ENCODE measurements at places on chromosomes 7 and 10.
A peak's percentile ranks its signal among the peaks of the same experiment; 100 is the strongest.

GRCh38 chr7:42527004-42527403, 290.0 kb upstream of the GLI3 start:
- H3K36me3 ChIP-seq = no peaks in the 10 kb centered on the region
- no peak for DNase-seq
- H3K4me3 ChIP-seq = no peak overlapping the region

GRCh38 chr10:9015447-9015846, 961.0 kb downstream of the GATA3 start:
- H3K27me3 ChIP-seq = no peaks in the 10 kb centered on the region
- H3K4me1 ChIP-seq = peaks cover 65% of the 10 kb centered on the region
- peak overlapping the region; percentile 93 for H3K27ac ChIP-seq

DNA sequence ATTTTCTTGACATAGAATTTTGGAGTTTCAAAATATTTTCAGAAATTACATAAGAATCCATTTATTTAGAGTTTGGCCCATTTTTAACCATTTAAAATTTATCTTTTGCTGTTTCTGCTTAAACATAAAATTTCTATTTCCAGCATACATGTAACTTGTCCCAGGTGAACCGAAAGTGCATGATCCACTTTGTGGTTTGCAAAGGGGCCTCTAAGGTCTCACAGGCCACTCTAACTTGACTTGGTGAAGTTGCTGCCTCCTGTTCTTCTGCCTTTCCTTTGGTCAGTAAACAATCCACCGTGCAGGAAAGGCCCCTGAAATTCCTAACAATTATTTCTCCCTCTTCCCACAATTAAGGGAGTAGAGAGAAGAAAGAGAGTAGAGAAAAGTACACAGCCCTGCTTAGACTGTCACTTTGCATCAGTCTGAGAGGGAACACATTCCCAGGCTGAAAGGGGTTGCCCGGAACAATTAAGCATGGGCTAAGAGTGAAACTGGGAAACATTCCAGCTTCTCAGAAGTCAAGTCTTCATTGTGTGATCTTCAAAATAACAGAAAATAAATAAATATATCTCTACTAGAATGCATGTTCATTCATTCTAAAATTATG, 79.5 kb upstream of the SEMA3A start:
- no peak for DNase-seq
- no peak overlapping the region for H3K27ac ChIP-seq
- no peak overlapping the region for H3K4me3 ChIP-seq
- H3K27me3 ChIP-seq = no peaks in the 10 kb centered on the region

- no peaks in the 10 kb centered on the region for H3K36me3 ChIP-seq
- H3K4me1 ChIP-seq = no peaks in the 10 kb centered on the region
- H3K27ac ChIP-seq = no peak overlapping the region
- no peaks in the 10 kb centered on the region for H3K27me3 ChIP-seq
- H3K4me3 ChIP-seq = no peak overlapping the region
These were observed 65.6 kb downstream of the TWIST1 start for GRCh38 chr7:19051767-19052375.

DNA sequence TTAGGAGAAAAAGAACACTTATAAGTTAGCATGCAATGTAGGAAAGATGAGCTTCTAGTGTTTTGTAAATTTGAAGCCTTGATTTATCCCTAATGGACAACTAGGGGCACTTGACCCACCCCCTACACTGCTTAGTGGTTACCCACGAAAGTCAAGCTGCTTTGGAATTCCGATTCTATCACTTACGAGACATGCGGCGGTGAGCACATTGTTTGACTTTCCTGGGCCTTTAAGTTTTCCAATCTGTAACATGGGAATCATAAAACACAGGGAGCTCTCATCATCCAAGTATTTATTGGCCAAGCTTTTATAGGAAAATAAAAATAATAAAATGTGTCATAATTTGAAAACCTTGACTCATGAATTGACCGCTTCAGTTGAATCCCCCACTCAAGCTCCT, 78.7 kb upstream of the PDK4 start:
- peaks cover 2% of the 10 kb centered on the region for H3K27me3 ChIP-seq
- no peaks in the 10 kb centered on the region for H3K4me1 ChIP-seq
- H3K36me3 ChIP-seq = no peaks in the 10 kb centered on the region
- H3K4me3 ChIP-seq = no peak overlapping the region
- no peak overlapping the region for H3K27ac ChIP-seq

DNA sequence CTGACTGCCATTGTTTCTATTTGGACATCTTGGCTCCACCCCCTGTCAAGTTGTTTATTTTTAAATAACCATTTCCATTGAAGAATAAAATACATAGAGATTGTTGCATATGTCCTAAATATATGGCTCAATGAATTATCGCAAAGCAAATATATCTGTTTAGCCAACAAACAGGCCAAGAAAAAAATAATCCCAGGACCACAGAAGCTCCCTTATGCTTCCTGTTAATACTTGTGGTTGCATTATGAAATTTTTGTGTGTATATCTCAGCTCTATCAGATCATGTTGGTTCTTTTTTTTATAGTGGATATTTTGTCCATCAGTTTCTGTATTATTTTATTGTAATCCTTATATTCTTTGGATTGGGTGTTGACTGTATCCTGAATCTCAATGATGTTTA, 53.4 kb upstream of the CYP2C8 start:
- H3K27ac ChIP-seq = no peak overlapping the region
- H3K27me3 ChIP-seq = no peaks in the 10 kb centered on the region
- H3K4me3 ChIP-seq = no peak overlapping the region
- H3K36me3 ChIP-seq = no peaks in the 10 kb centered on the region

DNA sequence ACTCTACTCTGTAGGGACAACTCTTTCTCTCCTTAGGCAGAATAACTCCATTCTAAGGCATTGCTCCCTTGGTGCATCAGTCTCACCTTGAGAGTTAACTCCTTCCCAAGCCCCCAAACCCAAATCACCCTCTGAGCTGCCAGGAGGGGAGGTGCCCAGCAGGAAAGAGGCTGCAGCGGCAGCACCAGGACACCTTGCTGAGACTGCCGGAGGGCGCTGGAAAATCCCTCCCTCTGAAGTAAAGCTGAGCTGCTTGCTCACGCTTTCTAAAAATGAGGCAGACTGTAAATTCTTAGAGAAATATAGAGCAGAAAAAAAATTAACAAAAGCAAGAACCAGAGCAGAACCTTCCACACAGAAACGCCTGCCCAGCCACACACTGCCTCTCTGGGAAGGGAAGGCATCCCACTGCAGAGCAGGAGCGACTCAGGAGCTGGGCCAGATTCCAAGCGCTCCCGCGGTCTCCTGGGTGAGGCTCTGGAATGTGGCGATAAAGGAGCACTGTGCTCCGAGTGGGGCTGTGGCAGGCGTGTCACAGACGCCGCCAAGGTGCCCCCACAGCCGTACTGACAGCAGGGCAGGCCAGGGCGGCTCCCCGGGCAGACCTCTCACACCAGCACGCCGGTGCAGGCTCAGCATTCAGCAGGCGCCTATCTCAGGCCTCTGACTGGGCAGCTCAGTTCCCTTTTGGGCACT, 202.1 kb downstream of the TNS3 start:
- no peak overlapping the region for H3K4me3 ChIP-seq
- H3K27ac ChIP-seq = no peak overlapping the region
- no peak for DNase-seq
- H3K4me1 ChIP-seq = no peaks in the 10 kb centered on the region
- H3K36me3 ChIP-seq = no peaks in the 10 kb centered on the region

DNA sequence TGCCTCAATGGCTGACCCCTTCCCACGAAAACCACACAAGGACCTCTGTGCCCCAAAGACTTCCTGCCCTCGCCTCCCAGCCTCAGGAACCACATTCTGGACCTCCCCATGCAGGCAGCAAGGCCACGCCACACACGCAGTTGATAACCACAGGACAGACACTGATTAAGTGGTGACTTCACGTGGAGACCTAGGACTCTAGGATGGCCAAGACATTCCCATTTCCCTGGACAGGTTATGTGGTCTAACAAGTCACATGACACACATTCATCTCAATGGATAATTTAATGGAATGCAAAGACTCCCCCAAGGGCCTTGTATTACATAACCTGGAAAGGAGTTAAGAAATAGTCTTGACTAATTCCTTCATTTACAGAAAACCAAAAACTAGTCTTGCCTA, 110.2 kb downstream of the LARP4B start:
- H3K27ac ChIP-seq = no peak overlapping the region
- no peaks in the 10 kb centered on the region for H3K27me3 ChIP-seq
- H3K4me1 ChIP-seq = peaks cover 21% of the 10 kb centered on the region
- DNase-seq = no peak
- peaks cover 82% of the 10 kb centered on the region for H3K36me3 ChIP-seq

DNA sequence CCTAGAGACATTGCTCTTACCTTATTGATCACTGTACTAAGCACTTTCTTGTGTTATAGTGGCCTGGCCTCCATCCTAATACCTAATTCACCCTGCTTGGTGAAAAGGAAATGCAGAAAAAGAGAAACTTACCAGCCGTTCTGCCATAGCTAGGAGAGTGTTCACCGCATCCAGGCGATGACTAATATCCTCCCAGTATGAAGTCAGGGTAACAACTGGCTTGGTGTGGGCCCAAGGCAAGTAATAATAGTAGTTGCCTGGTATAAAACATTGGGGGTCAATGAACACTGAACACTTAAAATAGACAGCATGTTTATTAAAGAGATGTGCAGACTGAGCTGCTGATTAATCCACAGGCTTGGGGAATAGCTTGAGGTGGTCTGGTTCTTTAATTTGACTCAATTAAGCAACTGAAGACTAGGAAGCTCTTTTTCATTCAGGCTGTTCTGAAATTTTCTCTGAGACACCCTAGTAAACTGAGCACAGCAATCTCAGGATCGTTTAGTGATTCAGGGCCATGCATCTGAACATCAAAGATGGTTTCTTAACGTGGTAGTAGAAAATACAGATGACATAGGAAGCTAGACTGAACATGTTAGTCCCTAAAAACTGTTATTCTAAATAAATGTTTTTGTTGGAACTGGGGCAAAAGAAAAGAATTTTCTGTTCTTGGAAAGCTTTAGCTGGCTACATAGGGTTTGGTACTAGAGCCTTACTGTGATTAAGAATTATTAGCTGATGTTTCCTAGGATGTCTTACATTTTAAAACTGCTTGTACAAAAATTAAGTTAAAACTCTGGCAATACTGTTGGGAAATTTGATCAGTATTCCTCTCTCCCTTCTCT, 102.2 kb downstream of the MYOF start:
- peak overlapping the region; percentile 50 for H3K4me3 ChIP-seq
- H3K36me3 ChIP-seq = peaks cover 23% of the 10 kb centered on the region
- no peaks in the 10 kb centered on the region for H3K27me3 ChIP-seq
- peak; percentile 36 for DNase-seq

DNA sequence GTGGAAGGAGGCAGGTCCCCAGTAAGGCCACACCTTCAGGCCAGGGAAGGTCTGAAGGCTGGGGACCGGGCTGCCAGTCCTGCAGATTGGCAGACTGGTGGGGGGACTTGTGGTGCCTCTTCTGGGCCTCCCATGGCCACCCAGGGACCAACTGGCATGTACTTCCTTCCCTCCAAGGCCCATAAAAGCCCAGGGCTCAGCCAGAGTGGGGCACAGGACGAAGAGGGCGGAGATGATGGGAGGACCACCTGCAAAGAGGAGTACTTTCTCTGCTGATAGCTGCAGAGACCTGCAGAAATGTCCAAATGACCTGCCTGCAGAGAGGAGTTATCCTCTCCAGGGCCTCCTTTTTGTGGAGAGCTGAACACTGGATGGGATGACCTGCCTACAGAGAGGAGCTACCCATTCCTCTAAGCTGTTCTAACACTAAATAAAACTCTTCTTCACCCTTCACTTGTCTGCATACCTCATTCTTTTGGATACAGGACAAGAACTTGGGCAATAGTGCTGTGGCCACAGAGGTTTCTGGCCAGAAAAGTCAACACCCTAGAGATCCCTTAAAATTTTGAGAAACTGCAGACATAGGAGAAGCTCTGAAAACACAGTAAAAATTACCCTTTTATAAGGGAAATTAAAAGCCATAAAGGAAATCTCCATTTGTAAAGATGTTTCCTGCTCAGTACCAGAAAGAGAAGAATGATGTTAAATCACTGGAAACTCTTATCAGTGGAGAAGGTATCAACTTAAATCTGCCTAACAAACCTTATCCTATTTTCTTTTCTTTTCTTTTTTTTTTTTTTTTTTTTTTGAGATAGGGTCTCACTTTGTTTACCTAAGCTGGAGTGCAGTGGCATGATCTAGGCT, 20.7 kb upstream of the PRF1 start:
- no peak overlapping the region for H3K4me3 ChIP-seq
- H3K27ac ChIP-seq = no peak overlapping the region
- no peak for DNase-seq
- H3K27me3 ChIP-seq = peaks cover 12% of the 10 kb centered on the region
- peaks cover 4% of the 10 kb centered on the region for H3K36me3 ChIP-seq

DNA sequence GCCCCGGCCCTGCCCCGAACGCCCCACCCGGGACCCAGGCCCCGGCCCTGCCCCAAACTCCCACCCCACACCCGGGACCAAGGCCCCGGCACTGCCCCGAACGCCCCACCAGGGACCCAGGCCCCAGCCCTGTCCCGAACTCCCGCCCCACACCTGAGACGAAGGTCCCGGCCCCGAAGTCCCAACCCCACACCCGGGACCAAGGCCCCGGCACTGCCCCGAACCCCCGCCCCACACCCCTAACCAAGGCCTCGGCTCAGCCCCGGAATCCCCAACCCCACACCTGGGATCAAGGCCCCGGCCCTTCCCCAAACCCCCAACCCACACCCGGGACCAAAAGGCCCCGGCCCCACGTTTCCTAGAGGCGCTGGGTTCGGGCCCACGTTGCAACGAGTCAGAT, 1.1 kb upstream of the LARP4B start:
- H3K36me3 ChIP-seq = peaks cover 12% of the 10 kb centered on the region
- H3K4me1 ChIP-seq = peaks cover 27% of the 10 kb centered on the region
- no peak for DNase-seq
- H3K4me3 ChIP-seq = peak overlapping the region; percentile 77
- H3K27me3 ChIP-seq = no peaks in the 10 kb centered on the region
- H3K27ac ChIP-seq = peak overlapping the region; percentile 79

DNA sequence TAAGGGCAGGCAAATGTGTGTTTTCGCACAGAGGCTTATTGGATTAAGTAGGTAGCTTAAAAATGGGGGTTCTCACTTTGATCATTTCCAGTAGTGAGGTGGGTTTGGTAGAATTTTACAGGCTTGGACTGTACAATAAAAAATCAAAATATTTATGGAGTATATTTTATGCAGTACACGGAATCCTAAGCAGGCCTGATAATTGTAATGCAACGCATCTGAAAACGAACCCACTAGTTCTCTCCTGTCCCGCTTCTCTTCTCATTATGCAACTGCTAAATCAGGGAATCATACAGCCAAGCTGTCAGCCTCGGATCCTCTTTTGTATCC, 377 bp upstream of the POLR1F start:
- H3K4me3 ChIP-seq = peak overlapping the region; percentile 93
- peaks cover 8% of the 10 kb centered on the region for H3K27me3 ChIP-seq
- DNase-seq = no peak
- peaks cover 7% of the 10 kb centered on the region for H3K36me3 ChIP-seq
- H3K27ac ChIP-seq = peak overlapping the region; percentile 88
- H3K4me1 ChIP-seq = peaks cover 40% of the 10 kb centered on the region

- no peaks in the 10 kb centered on the region for H3K4me1 ChIP-seq
- no peak overlapping the region for H3K4me3 ChIP-seq
- no peaks in the 10 kb centered on the region for H3K36me3 ChIP-seq
- no peak overlapping the region for H3K27ac ChIP-seq
These were observed 291.1 kb downstream of the ZNF248 start for GRCh38 chr10:37566332-37566731.

DNA sequence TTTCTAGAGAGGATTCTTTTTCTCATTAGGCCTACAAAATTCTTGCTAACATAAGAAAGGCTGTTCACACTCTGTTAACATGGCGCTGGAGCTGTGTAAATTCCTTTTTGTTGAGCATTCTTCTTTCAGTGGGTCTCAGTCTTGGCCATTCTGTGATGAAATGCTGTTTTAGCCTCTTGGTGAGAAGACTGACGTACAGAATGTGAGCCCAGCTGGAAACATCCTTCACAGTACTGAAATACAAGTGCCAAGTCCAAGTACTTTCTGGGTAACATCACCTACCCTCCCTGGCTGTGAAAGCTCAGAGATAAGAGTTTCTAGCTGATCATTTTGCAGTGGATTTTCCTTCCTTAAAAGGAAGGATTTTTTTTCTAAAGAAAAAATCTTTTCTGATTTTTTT, 231.8 kb downstream of the AHR start:
- no peak for DNase-seq
- no peaks in the 10 kb centered on the region for H3K36me3 ChIP-seq
- H3K27me3 ChIP-seq = peaks cover 5% of the 10 kb centered on the region

Measured in activated T-helper 2 cell treated with anti-CD3 and anti-CD28 coated beads, Interferon-gamma antibody, Interleukin-2, Interleukin-4, amounts not matched to agents 10 μg/mL and 5 μg/mL and 100 μg/mL, durations not matched to agents 14 hours and 24 hours and 36 hours (primary cell).